Uterus (tissue), 4 donors: ENCODE measurements at places on chromosomes 11 and 22. TPM values are rescaled to one million over a fixed set of nuclear protein-coding genes. Genes with fewer than 3 reads are reported as not detected.
A peak's percentile ranks its signal among the peaks of the same experiment; 100 is the strongest.

GRCh38 chr22:23708270-23708669 is 17.5 kb downstream of the RGL4 start:
- H3K27ac ChIP-seq, result no peak overlapping the region
- H3K27me3 ChIP-seq, result no peaks in the 10 kb centered on the region
- no peak for DNase-seq
- H3K4me3 ChIP-seq, result no peak overlapping the region

DNA sequence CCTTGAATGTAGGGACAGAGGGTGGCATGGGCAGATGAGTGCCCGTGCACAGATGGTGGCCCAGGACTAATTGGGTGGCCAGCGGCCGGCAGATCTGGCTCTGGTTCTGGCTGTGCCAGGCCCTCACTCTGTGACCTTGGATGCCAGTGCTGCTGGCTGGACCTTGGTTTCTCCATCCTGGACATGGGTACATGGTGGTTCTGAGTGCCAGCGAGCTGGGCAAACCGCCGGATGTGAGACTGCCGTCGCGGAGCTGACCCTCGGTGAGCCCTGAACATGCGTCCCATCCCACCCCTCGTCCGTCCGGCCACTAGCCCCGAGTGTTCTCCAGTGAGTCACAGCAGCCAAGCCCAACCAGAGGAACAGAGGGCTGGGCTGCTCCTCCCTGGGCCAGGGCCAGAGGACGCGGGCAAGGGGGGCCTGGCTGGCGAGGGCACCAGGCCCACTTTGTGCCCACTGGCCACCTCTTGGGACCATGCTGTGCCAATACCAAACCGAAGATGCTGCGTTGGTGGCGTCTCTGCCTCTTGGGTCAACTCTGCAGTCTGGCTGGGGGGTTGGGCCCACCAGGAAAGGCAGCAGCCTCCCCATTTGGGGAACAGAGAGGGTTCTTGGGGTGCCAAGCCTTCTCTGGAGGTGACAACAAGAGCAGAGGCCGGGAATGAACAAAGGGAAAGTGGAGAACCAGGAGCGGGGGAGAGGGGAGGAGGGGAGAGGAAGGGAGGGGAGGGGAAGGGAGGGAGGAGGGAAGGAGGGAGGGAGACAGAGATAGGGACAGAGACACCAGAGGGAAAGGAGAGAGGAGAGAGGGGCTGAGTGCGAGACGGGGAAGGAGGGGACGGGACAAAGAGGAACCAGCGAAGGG is 10.7 kb downstream of the LSP1 start:
- no peaks in the 10 kb centered on the region for H3K36me3 ChIP-seq
- peak overlapping the region; percentile 26 for H3K4me3 ChIP-seq
- H3K4me1 ChIP-seq, result peaks cover 12% of the 10 kb centered on the region
- DNase-seq, result peak; percentile 91

DNA sequence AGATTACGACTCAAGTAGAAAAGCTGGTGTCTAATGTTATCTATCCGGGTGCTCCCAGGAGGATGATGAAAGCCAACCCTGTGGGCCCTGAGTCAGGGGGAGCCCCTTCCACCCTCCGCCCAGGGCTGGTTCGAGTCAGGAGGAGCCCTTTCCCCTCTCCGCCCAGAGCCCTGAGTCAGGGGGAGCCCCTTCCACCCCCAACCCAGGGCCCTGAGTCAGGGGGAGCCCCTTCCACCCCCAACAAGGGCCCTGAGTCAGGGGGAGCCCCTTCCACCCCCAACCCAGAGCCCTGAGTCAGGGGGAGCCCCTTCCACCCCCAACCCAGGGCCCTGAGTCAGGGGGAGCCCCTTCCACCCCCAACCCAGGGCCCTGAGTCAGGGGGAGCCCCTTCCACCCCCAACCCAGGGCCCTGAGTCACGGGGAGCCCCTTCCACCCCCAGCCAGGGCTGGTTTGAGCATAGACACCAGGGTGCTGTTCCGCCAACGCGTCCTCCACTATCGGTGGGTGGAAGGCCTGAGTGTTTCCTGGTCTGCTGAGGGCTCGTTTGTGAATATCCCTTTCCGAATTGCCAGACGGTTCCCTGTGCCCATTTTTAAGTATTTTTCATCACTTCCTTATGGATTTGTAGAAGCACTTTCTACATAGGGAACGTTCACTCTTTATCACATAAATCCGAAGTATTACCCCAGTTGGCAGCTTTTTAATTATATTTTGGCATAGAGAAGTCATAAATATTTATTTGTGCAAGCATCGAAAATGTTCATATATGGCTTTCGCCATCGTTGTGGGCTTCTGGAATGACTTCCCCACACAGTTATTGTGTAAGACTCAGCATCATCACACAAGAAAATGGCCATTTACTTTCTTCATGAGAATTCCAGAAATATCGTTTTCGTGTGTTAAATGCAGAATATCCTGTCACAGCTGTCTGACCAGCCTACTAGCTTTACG is 380.6 kb downstream of the BRD1 start:
- no peak for DNase-seq
- H3K27me3 ChIP-seq, result peaks cover 4% of the 10 kb centered on the region
- H3K4me1 ChIP-seq, result no peaks in the 10 kb centered on the region
- H3K4me3 ChIP-seq, result no peak overlapping the region
- no peaks in the 10 kb centered on the region for H3K36me3 ChIP-seq
- H3K27ac ChIP-seq, result no peak overlapping the region

GRCh38 chr11:57727185-57727584 is 14.1 kb upstream of the SELENOH start:
- H3K36me3 ChIP-seq, result no peaks in the 10 kb centered on the region
- no peak overlapping the region for H3K27ac ChIP-seq
- H3K4me3 ChIP-seq, result no peak overlapping the region
- no peaks in the 10 kb centered on the region for H3K4me1 ChIP-seq

The CNGA4 gene
- total RNA-seq, result 0.26 TPM

GRCh38 chr11:95451261-95451660 is 220.3 kb upstream of the SESN3 start:
- no peak overlapping the region for H3K4me3 ChIP-seq
- no peak for DNase-seq
- H3K27me3 ChIP-seq, result no peaks in the 10 kb centered on the region

- no peaks in the 10 kb centered on the region for H3K4me1 ChIP-seq
- no peaks in the 10 kb centered on the region for H3K27me3 ChIP-seq
- no peak overlapping the region for H3K27ac ChIP-seq
- no peaks in the 10 kb centered on the region for H3K36me3 ChIP-seq
- H3K4me3 ChIP-seq, result no peak overlapping the region
These were observed 406.5 kb upstream of the B3GAT1 start for GRCh38 chr11:134818516-134818915.

The FOLR3 gene
- total RNA-seq, result not detected

The FXYD2 gene
- 2.1 TPM for total RNA-seq

- H3K27ac ChIP-seq, result no peak overlapping the region
- H3K4me1 ChIP-seq, result no peaks in the 10 kb centered on the region
- no peak overlapping the region for H3K4me3 ChIP-seq
These were observed 11.0 kb downstream of the ZNRF3 start for GRCh38 chr22:28894334-28894733.

The KLHL35 gene
- total RNA-seq, result not detected

The VPREB3 gene
- total RNA-seq, result not detected

GRCh38 chr11:932435-932834 is 6.8 kb downstream of the AP2A2 start:
- no peak for DNase-seq
- peak overlapping the region; percentile 1 for H3K27ac ChIP-seq
- H3K36me3 ChIP-seq, result no peaks in the 10 kb centered on the region
- no peak overlapping the region for H3K4me3 ChIP-seq
- H3K27me3 ChIP-seq, result no peaks in the 10 kb centered on the region

The CYP2D6 gene
- not detected for total RNA-seq

- DNase-seq, result peak; percentile 51
- H3K27me3 ChIP-seq, result no peaks in the 10 kb centered on the region
- peaks cover 4% of the 10 kb centered on the region for H3K4me1 ChIP-seq
- peak overlapping the region; percentile 95 for H3K27ac ChIP-seq
- no peaks in the 10 kb centered on the region for H3K36me3 ChIP-seq
These were observed 789 bp upstream of the KDM2A start for GRCh38 chr11:67118181-67118766.

DNA sequence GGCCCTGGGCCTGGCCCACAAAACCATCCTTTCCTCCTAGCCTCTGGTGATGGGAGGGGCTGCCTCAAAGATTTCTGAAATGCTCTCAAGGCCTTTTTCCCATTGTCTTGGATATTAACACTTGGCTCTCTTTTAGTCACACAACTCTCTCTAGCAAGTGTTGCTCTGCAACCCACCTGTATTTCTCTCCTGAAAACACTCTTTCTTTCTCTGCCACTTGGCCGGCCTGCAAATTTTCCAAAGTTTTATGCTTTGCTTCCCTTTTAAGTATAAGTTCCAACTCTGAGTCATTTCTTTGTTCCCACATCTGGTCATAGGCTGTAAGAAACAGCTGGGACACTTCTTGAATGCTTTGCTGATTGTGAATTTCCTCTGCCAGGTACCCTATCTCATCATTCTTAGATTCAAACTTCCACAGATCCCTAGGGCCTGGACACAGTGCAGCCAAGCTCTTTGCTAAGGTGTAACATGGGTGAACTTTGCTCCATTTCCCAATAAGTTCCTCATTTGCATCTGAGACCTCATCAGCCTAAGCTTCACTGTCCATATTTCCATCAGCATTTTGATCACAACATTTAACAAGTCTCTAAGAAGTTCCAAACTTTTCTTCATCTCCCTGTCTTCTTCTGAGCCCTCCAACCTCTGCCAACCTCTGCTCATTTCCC is 93.8 kb downstream of the TRIM29 start:
- H3K4me3 ChIP-seq, result no peak overlapping the region
- no peak overlapping the region for H3K27ac ChIP-seq
- H3K27me3 ChIP-seq, result no peaks in the 10 kb centered on the region
- DNase-seq, result no peak

DNA sequence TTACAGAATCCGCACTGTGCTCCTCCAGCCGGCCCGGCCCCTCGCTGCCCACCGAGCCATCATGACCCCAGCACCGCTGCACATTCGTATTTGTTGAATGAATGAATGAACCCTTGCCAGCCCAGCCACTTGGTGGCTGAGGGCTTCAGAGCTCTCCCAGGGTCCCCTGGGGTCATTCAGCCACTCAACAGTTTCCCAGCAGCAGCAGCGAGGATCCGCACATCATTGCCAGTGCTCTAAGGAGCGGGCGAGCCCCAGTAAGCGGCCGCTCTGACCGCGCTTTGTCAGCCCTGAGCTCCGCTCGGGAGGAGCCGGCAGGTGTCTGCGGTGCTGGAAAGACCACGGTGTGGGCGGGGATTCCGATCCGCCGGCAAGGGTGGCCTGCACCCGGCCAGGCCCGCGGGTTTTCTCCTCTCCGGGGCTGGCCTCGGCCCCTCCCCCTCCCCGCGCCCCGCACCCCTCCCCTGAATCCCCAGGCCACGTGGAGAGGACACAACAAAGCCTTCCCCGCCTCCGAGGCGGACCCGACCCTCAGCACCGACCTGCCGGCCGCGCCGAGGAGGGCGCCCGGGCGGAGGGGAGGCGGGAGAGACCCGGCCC is 563 bp downstream of the BID start:
- no peaks in the 10 kb centered on the region for H3K4me1 ChIP-seq
- no peak for DNase-seq
- H3K27ac ChIP-seq, result no peak overlapping the region
- H3K36me3 ChIP-seq, result no peaks in the 10 kb centered on the region
- no peaks in the 10 kb centered on the region for H3K27me3 ChIP-seq
- H3K4me3 ChIP-seq, result peak overlapping the region; percentile 63

The CLCF1 gene
- 8.2 TPM for total RNA-seq
